ENCODE measurements at places on chromosomes 11 and 22.
A peak's percentile ranks its signal among the peaks of the same experiment; 100 is the strongest.

GRCh38 chr11:123231256-123231655, 36.2 kb upstream of the CLMP start:
- DNase-seq: no peak

DNA sequence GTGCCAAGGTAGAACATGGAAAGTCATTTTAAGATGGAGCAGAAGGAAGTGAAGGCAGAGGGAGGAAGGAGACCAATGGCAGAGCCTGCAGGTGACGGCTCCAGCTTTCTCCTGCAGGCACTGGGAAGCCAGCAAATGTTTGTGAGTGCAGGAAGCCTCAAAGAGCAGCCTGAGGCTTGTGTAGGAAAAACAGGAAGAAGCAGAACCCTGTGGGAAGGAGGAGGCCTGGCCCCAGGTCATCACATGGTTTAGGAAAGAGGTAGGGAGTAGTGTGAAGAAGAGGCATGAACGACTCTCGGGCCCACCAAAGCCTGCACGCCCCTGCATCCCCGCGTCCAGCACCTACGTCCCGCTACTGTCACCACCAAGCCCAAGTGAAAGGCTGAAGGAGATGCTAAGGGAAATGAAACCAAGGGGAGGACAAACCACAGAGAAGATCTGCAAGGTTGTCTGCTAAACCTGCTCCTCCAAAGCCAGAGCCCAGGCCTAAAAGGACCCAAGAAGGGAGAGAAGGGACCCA, 151.5 kb downstream of the CHST1 start:
- DNase-seq: no peak

DNA sequence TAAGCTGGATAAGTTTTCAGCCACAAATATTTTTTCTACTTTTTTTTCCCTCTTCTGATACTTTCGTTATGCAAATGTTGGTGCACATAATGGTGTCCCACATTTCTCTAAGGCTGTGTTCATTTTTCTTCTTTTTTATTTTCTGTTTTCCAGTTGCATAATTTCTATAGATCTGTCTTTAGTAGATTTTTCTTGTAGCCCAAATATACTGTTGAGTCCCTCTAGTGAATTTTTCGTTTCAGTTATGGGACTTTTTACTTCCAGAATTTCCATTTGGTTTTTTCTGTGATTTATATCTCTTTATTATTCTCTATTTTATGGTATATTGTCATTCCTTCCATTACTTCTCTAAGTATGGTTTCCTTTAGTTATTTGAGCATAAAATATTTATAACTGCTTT, 72.0 kb downstream of the SWAP70 start:
- no peak for DNase-seq

DNA sequence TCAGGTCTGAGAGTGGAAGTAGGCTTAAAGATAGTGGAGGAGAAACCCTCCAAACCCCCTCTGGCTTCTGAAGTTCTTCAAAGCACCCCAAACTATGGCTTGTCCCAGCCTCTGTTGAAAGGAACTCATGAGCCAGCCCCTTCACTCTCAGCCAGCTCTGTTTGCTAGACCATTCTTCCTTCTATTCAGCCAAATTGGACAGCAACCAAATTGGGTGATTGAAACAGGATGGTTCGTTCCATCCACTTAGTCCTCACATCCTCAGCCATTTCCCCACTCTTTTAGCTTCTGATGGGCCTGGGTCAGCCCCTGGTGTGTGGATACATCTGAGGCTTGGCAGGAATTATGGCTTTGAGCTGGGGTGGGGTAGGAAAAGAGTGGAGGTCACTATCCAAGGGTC, 4.5 kb downstream of the HTR3A start:
- DNase-seq: no peak

GRCh38 chr11:36463781-36464180, 46.3 kb downstream of the TRAF6 start:
- no peak for DNase-seq

DNA sequence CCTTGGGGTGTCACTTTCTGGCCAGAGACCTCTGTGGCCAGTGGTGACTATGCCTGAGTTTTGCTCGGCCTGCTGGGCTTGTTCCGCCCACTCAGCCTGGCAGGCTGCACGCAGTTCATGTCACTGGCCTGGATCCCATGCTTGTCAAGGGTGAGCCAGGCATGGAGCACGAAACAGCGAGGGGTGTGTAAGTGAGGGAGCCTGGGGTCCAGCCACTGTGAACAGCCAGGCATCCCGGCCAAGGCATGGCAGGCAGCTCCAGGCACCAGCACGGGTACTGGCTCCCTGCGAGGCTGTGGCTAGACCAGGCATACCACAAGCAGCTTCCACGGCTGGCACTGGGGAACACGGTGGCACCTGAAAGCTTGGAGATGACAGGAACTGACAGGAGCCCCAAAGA, 214.3 kb downstream of the LRRC4C start:
- no peak for DNase-seq

- DNase-seq: no peak
Observed at GRCh38 chr11:41320238-41320637, 139.2 kb downstream of the LRRC4C start.

DNA sequence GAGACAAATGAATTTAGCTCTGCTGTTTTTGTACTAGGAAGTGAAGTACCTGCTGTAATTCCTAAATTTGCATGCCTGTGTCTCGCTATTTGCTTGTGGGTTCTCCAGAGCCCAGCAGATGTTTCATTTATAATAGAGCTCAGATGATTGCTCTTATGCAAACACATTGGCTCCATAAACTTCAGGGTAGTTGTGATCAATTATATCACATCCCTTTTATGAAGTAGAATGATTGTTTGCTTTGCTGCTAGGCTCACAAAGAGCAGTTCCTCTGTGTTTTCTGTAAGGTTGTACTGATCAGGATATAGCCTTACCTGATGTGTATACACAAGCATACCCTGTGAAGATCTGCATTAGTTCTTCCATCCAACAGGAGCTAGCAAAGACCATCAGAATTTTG, 64.1 kb downstream of the C11orf87 start:
- DNase-seq: no peak

DNA sequence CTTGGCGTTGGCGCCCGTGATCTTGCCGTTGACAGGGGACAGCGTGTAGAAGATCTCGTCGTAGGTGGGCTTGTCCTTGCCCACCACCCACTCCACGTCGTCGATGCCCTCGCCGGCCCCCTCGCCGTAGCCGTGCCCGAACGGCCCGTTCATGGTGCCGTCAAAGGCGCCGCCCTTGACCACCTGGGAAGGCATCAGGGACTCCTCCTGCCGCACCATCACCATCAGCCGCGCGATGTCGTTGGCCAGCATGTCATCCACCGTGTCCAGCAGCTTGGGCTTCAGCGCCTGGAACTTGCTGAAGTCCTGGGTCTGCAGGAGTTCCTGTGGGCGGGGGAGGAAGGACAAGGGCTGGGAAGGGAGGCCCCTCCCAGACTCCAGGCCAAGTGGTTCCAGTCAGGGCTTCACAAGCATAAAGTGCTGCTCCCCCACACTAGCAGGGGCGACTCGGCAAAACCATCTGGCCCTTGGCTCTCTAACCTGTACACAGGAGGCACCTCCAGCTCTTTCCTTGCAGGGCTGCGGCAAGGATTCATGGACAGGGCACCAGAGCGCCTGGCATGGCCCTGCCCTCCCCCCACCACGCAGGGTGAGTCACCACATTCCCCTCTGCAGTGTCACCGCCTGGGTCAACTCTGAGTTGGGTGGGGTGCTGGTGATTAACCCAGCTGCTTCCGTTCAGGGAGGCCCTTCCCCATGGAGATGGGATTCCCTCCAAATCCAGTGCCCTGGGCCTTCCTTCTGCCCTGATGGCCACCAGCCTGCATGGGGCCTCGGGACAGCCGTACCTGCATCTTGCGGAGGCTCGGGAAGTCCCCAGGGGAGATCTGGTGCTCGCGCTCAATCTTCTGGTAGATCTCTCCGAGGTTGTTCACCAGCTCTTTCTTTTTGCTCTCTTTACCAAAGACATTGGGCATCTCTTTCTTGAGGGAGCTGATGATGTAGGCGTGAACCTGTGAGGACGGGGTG, 10.4 kb upstream of the CDC42BPG start:
- no peak for DNase-seq

- DNase-seq: peak; percentile 1
Observed at GRCh38 chr22:45101515-45102227, 62.1 kb upstream of the NUP50 start.

DNA sequence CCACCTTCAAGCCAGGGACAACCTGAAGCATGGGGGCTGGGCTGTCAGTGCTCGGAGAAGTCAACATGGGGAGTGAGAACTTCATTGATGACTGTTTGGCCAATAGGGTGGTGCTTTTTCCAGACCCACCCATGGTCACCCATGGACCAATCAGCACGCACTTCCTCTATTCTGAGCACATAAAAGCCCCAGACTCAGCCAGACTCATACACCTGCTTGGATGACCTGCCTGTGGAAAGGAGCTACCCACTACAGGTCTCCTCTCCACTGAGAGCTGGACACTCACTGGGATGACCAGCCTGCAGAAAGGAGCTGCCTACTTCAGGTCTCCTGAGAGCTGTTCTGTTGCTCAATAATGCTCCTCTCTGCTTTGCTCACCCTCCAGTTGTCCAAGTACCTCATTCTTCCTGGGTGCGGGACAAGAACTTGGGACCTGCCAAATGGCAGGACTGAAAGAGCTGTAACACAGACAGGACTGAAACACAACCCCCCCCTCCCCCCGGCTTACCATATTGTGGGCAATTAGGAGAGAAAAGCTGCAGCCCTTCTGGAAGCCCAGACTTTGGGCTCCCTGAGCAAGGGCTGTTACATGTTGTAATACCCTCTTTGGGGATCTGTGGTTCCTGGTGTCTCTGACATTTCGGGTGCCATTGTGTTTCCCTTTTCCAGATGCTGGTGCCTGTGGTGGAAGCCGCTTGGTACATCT, 44.4 kb upstream of the WNT11 start:
- no peak for DNase-seq

DNA sequence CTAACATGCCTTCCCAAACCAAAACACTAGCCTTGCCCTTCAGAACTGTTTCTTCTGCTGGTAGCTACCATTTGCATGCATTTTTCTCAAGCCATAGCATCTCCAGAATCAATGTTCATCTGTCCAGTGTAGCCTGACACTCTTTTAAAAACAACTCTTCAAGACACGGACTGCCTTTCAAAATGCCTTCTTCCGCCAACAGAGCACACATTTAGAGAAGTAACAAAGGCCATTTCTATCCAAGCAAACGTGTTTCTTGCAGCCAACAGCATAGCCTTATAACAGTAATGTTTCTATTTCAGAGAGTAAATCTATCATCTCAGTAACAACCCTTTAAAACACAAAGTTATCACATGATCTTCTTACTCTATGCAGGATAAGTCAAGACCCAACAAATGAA, 143.3 kb upstream of the MTMR2 start:
- no peak for DNase-seq

DNA sequence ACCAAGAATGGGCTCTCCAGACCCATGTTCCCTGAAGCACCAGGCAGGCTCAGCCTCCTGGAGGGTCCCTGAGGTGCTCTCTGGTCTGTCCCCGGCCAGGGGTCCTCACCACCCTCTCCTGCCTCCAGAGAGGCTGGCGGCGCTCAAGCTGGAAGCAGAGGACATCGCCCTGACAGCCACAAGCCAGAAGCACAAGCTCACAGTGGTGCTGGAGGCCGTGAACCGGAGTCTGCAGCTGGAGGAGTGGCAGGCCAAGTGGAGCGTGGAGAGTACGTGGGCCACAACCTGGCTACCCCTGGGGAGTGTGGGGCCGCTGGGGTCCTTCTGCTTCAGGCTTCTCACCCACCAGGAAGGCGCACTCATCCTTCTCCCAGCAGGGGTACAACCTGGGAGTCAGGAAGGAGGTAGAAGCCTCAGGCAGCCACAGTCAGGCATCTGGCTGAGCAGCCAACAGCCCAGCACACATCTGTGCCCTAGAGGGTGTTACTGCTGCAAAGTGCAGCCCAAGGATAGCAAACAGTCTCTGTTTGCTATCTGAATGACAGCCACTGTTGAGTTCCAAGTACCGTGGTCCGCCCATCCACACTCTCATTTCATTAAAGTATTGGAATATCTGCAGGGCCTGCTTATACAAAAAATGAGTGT, 8.4 kb downstream of the PARVG start:
- no peak for DNase-seq

DNA sequence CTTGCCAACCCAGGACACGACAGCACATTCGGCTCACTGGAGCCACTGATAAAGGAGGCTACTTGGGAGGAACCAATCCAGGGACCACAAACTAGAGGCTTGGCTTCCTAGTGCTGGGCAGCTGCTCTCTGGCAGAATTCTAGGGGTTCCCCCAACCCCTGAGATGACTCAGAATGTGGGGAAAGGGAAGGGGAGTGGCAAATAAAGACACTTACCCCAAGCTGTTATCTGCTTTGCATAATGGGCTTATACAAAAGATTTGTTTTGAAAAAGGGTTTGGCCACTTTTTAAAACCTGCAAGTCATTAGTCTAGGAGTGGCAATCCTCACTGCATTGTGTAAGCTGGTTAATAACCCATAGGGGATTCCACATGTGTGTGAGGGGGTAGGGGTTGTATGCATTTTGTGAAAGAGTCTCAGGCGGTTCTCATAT, 64.1 kb upstream of the LMO1 start:
- no peak for DNase-seq

GRCh38 chr22:46646531-46647215, 26.5 kb downstream of the GRAMD4 start:
- DNase-seq: no peak

- no peak for DNase-seq
Observed at GRCh38 chr11:20247591-20248007, 87.3 kb upstream of the DBX1 start.

DNA sequence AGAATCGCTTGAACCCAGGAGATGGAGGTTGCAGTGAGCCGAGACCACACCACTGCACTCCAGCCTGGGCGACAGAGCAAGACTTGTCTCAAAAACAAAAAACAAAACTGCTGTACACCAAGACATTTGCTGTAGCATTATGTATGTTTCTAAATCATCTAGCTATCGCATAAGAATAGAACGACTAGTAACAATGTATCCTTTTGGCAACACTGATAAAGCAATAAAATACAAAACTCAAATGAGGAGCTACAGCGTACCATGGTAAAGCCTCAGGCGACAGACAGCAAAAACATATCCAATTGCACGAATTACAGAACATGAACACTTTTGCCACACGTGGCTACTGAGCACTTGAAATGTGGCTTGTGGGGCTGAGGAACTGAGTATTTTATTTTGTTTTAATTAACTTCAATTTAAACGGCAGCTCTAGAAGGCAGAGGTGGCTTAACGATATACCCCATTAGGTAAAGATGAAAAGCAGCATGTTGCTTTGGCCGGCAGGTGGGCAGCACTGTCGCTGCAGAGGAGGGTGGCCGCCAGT, 2.3 kb downstream of the TUBGCP6 start:
- no peak for DNase-seq

DNA sequence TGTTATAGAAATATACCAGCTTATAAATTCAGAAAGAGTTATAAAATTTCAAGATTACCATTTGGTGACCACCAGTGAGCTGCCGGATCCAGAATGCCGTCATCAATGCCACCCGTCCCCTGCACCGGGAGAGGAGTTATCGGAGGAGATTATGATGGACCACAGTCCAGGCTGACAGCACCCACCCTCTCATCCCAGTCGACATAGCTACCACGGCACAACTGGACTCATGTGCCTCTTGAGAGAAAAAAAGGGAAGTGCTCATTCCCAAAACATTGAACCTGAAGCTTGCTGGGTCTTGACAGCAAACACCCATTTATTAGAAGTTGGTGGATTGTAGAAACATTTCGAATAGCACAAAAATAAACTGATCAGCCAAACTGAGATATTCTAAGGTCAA, 1331.5 kb downstream of the TBC1D22A start:
- no peak for DNase-seq

GRCh38 chr11:47857892-47858543, 9.9 kb upstream of the NUP160 start:
- DNase-seq: no peak
